ENCODE measurements at places on chromosomes 7 and 10.

DNA sequence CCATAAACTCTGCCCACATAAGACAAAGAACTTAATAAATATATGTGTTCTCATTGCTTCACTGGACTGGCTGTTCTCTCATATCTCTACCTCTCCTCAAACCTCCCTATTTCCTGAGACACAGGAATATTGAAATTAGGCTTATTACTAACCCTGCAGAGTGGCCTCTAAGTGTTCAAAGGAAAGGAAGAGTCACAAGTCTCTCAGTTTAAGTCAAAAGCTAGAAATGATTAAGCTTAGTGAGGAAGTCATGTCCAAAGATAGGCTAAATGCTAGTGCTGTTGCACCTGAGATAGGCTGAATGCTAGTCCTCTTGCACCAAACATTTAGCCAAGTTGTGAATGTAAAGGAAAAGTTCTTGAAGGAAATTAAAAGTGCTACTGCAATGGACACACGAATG is 41.1 kb downstream of the GNAI1 start:
- no peak for DNase-seq

GRCh38 chr10:110285501-110285900 is 19.2 kb downstream of the SMNDC1 start:
- DNase-seq = no peak

- DNase-seq = no peak
Measured at GRCh38 chr10:691216-691615, 1.7 kb upstream of the DIP2C start.

DNA sequence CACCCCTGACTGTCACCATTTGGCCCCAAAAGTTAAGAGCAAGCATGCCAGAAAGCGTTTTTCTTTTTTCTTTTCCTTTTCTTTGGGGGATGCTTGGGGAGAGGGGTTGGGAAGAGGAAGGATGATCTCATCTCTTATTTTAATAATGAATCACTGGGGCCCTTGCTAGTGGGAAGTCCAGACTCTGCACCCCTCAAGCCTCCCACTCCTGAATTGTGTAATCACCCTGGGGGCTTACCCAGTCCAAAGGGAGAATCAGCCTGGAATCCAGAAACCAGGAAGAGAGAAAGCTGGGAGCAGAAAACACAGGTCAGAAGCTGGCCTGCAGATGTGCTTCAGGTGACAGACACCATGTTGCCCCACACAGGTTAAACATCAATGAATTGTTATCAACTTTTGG is 14.7 kb upstream of the HABP2 start:
- no peak for DNase-seq

- no peak for DNase-seq
Measured at GRCh38 chr10:17100586-17100985, 29.0 kb downstream of the CUBN start.

- peak; percentile 27 for DNase-seq
Measured at GRCh38 chr10:71213127-71213621, 804 bp downstream of the UNC5B start.

- no peak for DNase-seq
Measured at GRCh38 chr10:44574596-44575480, 189.9 kb upstream of the CXCL12 start.

- DNase-seq = no peak
Measured at GRCh38 chr7:69095649-69096048, 502.6 kb upstream of the AUTS2 start.

DNA sequence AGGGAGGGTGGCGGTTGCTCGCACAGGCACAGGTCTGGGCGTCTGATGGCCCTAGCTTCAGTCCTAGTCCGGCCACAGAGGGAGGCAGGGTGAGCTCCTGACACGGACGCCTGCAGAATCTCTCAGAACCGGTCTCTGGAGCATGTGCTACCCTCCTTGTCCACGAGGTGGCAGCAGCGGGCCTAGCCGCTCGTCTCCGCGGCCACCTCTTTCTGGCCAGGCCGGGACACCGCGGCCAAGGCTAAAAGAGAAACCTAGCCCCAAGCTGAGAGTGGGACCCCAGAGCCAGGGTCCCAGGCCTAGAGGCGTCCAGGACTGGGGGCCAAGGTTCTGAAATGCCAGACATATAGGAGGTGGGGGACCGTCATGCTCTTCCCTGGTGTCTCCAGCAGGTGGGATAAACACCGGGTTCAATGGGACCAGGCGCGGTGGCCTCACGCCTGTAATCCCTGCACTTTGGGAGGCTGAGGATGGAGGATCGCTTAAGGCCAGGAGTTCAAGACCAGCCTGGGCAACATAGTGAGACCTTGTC is 3.2 kb upstream of the LAT2 start:
- DNase-seq = no peak

- DNase-seq = no peak
Measured at GRCh38 chr7:142908921-142909890, 23.7 kb upstream of the TRPV6 start.

DNA sequence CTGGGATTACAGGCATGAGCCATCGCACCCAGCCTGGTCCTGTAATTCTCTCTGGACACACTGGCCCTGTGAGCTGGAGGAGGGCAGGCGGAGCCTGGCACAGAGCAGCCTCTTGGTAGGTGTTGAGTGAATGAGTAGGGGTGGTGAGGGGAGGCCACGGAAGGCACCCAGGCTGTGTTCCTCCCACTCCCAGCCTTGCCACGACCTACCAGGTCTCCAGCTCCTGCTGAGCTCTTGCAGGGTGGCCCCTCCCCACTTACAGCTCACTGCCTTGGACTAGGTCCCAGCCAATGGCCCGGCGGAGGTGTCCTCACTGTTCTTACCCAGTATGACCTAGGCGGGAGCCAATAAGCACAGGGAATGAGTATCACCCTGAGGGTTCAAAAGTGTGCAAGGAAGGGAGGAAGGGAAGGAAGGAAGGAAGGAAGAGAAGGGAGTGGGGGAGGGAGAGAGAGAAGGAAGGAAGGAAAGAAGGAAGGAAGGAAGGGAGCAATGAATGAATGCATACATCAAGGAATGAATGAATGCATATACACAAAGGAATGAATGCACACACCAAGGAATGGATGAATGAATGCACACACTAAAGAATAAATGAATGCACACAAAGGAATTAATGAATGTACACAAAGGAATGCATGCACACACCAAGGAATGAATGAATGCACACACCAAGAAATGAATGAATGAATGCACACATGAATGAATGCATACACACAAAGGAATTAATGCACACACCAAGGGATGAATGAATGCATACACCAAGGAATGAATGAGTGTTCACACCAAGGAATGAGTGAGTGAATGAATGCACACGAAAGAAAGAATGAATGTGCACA is 45.5 kb downstream of the GTF2IRD1 start:
- no peak for DNase-seq

GRCh38 chr7:28792858-28793257 is 165.3 kb downstream of the TRIL start:
- DNase-seq = no peak

DNA sequence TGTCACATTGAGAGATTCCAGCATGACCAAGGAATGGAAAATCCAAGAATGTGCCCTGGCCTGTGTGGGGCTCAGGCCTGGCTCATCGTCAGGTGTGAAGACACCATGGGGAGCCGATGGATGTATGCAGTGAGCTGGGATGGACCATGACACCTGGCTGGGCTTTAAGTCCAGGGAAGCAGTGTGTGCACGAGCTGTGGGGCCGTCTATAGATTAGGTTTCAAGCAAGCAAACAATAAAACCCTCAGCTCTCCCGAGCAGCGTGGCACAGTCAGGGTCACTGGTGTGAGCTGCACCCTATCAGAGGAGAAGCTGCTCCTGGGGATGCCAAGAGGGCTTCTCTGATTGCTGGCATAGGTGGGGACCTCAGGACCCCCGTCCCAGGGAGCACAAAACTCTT is 50.5 kb upstream of the DLG5 start:
- DNase-seq = no peak

GRCh38 chr7:20980668-20981264 is 194.1 kb upstream of the SP8 start:
- DNase-seq = no peak

DNA sequence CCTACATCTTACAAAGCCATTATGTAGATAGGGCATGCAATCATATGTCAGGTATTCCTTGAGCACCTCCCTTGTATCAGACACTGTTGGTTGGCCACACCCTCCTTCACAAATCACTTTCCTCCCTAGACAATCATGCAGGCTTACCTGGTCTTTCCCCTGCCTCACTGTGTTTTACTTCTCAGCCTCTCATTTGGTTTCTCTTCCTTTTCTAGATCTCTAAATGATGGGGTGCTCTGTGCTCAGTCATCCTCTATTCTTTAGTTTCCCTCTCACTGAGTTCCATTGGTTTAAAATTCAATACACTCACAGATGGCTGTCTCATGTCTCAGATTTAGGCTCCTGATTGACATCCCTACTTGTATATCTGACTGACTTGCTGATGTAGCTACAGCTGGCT is 31.4 kb downstream of the ANK3 start:
- no peak for DNase-seq

- DNase-seq = no peak
Measured at GRCh38 chr7:64879800-64880199, 23.3 kb upstream of the ZNF273 start.

DNA sequence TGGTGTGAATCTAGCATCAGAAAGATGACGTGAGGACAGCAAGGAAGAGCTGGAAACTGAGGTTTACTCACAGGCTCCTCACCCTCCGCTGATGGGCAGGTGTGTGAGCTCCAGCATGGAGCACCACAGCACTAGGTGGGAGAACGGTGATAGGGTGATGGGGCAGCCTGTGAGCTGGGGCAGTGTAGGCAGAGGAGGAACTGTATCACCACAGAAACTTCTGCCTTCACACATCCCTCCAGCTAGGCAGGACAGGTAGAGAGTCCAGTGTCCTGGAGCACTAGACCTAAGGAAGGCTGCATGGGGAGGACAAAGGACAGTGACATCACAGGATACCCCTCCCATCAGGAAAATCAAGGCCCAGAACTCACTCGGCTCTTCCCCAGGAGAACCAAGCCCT is 241.8 kb upstream of the PRSS58 start:
- no peak for DNase-seq

DNA sequence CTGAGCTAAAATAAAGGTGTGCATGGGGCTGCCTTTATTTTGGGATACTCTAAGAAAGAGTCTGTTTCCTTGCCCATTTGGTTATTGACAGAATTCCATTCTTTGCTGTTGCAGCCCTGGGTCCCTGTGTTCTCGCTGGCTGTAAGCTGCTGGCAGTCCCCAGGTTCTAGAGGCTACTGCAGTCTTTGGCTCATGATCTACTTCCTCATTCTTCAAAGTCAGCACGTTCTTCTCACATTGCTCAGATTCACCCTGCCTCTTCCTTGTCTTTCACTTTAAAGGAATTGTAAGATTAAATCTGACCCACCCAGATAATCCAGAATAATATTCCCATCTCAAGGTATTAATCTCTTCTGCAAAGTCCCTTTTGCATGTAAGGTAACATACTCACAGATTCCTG is 620.3 kb downstream of the CCSER2 start:
- DNase-seq = no peak

DNA sequence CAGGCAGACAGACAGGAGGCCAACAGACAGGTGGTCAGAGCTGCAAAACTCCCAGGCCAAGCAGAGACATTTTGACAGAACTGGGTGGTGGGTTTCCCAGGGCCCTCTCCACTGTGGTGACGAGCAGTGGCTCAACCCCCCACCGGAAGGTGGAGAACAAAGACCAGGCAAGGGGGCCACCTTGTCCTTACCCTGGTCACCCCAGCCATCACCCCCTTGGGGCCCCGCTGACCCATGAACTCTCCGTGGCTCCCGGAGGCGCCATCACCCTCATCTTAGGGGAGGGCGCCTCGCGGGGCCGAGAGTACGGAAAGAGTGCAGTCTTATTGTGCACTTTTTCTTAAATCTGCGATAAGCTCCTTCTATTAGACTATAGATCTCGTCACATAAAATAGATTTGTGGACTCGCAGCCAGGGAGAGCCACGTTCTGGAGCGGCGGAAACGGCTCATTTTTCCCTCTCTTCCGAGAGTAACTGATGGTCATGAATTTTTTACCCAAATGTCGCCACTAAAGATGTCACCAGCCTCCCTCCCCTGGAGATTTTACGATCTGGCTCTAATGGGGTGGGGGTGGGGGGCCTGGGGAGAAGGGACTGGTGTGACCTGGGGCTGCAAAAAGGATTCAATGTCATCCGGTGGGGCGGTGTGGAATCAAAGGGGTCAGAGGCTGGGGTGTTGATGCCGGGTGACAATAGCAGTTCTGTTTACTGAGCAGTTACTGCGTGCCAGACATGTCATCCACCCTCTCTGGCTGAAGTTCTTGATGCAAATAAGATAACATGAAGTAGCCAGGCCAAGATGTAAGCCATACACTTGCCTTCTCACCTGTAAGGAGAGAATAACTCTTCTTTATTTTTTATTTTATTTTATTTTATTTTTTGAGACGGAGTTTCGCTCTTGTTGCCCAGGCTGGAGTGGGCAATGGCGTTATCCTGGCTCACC is 71.1 kb upstream of the MYL10 start:
- no peak for DNase-seq

GRCh38 chr7:39051707-39052106 is 74.0 kb downstream of the POU6F2 start:
- DNase-seq = no peak

GRCh38 chr7:1727812-1728570 is 57.9 kb downstream of the ELFN1 start:
- DNase-seq = no peak

DNA sequence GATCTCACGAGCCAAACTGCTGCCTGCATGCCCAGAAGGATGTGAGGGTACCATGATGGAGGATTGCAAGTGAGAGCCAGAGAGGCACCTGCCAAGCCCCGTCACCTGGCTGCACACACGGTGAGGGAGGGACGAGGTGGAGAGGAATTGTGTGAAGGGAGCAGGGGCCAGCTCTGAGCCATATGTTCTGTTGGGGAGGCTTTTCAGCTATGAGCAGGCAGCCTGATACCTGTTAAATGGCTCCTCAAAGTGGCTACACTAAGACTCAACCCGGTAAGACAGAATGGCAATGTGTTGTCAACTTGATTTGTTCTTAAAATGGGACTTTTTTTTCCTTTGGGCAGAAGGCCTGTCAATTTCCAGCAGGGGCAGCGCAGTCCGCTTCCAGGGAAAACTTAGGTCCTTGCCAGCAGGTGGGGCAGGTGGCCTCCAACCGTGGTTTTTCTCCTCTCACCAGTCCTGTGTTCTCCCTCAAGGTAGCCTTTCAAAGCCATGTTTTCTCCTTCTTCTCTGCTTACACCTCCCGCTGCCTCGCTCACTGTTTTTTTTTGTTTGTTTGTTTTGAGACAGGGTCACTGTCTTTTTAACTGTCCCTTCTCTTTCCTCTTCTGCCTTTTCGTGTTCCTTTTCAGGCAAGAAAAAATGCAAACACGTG is 57.7 kb upstream of the ZNRF2 start:
- DNase-seq = no peak

DNA sequence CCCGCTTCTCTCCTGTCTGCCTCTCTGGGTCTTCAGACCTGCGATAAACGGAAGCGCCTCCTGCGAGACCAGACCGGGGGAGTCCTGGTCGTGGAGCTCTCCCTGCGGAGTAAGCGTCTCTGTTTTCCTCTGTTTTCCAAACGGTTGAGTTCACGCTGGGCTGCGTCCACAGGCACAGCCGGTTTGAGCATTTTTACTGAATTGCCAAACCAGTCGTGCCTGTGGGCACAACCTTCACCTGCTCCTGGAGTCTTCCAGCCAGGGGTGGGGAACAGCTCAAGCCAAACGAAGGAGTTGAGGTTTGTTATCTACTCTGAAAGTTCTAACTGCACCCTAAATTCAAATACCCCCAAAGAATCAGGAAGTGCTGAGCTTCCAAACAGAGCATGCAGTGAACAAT is 16.3 kb downstream of the TECTB start:
- no peak for DNase-seq

- no peak for DNase-seq
Measured at GRCh38 chr7:50310361-50310760, 5.8 kb downstream of the IKZF1 start.

GRCh38 chr10:93461109-93461806 is 20.9 kb downstream of the MYOF start:
- no peak for DNase-seq
